Prostate gland (tissue), 2 donors: ENCODE measurements at places on chromosomes 11 and 22.

DNA sequence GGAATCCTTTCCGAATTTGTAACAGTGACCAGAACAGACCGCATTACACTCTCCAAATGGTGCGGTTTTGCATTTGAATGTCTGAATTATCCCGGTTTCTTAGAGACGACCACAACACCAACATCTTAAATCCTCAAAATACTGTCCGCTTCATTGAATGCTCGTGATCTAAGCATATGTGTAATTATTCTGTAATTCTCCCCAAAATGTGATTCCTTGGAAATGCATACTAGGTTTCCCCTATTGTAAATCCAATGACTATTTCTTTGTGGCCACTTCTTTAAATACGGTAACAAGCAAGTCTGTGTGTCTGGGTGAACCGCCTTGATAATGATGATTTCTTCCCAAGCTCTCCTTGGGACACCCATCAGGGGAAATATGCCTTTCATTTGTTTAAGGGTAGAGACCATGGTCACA, 87.3 kb upstream of the DBX1 start:
- no peaks in the 10 kb centered on the region for H3K36me3 ChIP-seq
- no peak for DNase-seq
- no peaks in the 10 kb centered on the region for H3K4me1 ChIP-seq
- H3K27ac ChIP-seq: no peak overlapping the region
- no peak overlapping the region for H3K4me3 ChIP-seq
- H3K27me3 ChIP-seq: no peaks in the 10 kb centered on the region

- DNase-seq: no peak
- no peaks in the 10 kb centered on the region for H3K36me3 ChIP-seq
- no peaks in the 10 kb centered on the region for H3K27me3 ChIP-seq
- H3K4me3 ChIP-seq: no peak overlapping the region
- H3K4me1 ChIP-seq: peaks cover 8% of the 10 kb centered on the region
- no peak overlapping the region for H3K27ac ChIP-seq
These were observed 41.4 kb upstream of the TTLL12 start for GRCh38 chr22:43228330-43228729.

DNA sequence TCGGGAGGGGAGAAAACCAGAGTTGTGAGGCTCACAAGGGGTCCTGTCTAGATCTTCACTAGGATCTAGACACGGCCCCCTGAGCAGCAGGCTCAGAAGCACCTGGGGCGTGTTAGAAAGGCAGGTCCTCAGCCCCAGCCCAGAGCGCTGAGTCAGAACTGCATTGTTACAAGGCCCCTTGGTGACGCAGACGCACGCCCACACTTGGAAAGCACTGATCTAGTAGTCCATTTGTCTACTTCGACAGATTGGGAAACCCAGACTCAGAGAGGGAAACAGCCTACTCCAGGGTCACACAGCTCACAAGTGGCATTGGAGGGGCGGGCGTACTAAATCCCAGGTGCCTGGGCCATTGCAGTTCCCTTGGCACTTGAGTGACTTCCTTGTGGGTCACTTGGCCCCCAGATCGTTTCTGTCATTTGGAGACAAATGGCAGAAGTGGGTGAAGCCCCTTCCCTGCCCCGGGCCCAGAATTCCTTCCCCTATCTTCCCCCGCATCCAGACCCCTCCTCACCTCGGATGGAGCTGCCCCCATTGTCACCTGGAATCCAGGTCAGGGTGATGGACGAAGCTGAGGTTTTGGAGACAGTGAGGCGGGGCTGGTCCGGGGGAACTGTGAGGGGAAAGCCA, 110.8 kb downstream of the CEP164 start:
- H3K27ac ChIP-seq: no peak overlapping the region
- no peaks in the 10 kb centered on the region for H3K4me1 ChIP-seq
- H3K36me3 ChIP-seq: no peaks in the 10 kb centered on the region
- H3K27me3 ChIP-seq: no peaks in the 10 kb centered on the region
- DNase-seq: no peak
- no peak overlapping the region for H3K4me3 ChIP-seq

- H3K27ac ChIP-seq: no peak overlapping the region
- H3K36me3 ChIP-seq: no peaks in the 10 kb centered on the region
- H3K4me3 ChIP-seq: no peak overlapping the region
- no peaks in the 10 kb centered on the region for H3K4me1 ChIP-seq
- H3K27me3 ChIP-seq: no peaks in the 10 kb centered on the region
These were observed 8.4 kb upstream of the CD248 start for GRCh38 chr11:66325263-66325671.

GRCh38 chr11:103875855-103876510, 160.5 kb upstream of the DDI1 start:
- no peaks in the 10 kb centered on the region for H3K27me3 ChIP-seq
- no peaks in the 10 kb centered on the region for H3K36me3 ChIP-seq
- no peaks in the 10 kb centered on the region for H3K4me1 ChIP-seq
- no peak overlapping the region for H3K27ac ChIP-seq
- DNase-seq: no peak

DNA sequence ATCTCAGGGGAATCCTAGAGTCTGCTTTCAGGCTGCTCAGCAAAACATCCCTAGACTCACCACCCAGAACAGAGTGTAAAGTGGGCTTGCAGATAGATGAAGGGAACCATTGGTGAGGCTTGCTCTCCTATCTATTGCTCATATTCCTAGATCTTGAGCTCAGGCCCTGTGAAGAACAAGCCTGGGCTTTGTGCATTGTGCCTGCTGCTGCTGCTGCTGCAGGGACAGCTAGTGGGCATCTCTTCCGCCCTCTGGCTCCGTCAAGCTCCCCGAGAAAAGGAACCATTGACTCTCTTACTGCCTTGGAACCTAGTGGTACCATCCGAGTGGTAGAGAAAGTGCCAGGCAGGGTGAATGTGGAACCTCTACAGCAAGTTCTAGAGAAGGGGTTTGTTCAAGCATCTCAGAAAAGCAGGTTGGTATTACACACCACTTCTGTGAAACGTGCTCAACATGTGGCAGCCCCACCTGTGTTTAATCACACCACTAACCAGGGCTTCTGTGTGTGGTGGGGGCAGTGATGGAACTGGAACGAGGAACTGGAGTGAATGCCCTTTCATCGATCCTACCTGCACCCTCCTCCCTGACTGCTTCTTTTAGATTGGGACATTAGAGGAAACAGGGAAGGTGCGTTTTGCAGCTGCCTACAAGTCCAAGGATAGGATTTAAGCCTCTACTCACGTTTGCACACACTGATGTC, 4.4 kb downstream of the BACE1-AS start:
- no peaks in the 10 kb centered on the region for H3K4me1 ChIP-seq
- no peaks in the 10 kb centered on the region for H3K27me3 ChIP-seq
- H3K36me3 ChIP-seq: no peaks in the 10 kb centered on the region
- DNase-seq: no peak
- H3K4me3 ChIP-seq: no peak overlapping the region
